Stimulated activated naive B cell treated with anti-CD40 and anti-IgM and Interleukin-4, amounts not matched to agents 10 μg/mL and 1 μg/mL and 100 μg/mL, for 72 hours (primary cell): ENCODE measurements at places on chromosomes 11 and 22.

DNA sequence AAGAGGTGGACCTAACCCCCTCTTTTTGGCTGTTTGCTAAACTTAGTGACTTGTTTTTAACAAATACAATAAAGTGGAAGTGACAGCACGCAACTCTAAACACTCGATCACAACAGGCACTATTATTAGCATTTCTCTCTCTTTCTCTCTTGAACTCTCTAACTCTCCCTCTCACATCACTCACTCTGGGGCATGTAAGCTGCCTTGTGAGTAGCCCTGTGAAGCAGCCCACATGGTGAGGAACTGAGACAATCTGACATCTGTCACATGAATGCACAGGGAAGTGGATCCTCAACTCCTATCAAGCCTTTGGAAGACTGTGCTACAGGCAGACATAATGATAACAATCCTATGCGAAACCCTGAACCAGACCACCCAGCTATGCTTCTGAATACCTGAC is 609.0 kb upstream of the CNTN5 start:
- no peak for DNase-seq

DNA sequence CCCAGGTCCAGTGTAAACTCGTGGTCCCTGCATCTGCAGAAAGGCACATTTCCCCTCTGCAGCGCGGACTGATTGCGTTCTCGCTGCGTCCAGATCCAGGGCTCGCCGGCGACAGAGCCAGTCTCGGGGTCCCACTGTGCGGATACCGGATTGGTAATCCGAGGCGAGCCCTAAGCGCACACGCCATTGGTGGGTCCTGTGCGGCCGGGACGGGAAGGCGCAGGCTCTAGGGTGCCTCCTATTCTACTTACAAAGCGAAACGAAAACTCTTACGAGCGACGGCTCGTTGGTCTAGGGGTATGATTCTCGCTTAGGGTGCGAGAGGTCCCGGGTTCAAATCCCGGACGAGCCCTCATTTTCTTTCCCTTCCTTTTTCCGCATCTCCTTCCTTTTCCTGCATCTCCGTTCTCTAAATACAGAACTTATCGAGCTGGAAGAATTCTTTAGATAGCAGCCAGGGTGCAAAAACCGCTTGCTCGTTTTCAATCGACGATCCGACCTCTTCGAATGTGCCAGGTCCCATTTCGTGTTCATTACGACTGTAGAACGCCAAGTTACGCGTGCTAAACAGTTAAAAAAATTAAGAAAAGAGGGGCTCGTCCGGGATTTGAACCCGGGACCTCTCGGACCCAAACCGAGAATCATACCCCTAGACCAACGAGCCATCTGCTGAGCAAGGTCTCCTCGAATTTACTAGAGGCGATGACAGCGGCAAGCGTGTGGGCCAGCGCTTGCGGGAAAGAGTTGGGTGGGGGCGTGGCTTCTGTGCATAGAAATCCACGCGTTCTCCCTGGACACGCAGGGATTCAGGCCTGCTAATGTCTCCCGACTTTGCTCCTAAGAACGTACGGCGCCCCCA is 29.2 kb upstream of the WNT11 start:
- DNase-seq = peak; percentile 83

GRCh38 chr11:24070435-24070834 is 426.4 kb upstream of the LUZP2 start:
- DNase-seq = no peak

GRCh38 chr22:29031227-29032011 is 30.2 kb downstream of the C22orf31 start:
- no peak for DNase-seq

- no peak for DNase-seq
These were observed 60.4 kb downstream of the BUD13 start for GRCh38 chr11:116712428-116712827.

DNA sequence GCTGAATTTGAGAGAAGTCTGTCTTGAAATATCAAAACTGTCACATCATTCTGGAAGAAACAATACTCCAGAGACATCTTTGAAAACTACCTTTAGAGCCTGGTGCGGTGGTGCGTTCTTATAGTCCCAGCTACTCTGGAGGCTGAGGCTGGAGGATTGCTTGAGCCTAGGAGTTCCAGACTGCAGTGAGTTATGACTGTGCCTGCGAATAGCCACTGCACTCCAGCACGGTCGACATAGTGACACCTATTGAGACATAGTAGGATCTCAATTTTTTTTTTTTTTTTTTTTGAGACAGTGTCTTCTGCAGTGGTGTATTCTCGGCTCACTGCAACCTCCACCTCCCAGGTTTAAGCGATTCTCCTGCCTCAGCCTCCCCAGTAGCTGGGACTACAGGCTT is 11.5 kb upstream of the AIFM3 start:
- no peak for DNase-seq

GRCh38 chr11:45655347-45655756 is 10.1 kb downstream of the CHST1 start:
- DNase-seq = peak; percentile 36

DNA sequence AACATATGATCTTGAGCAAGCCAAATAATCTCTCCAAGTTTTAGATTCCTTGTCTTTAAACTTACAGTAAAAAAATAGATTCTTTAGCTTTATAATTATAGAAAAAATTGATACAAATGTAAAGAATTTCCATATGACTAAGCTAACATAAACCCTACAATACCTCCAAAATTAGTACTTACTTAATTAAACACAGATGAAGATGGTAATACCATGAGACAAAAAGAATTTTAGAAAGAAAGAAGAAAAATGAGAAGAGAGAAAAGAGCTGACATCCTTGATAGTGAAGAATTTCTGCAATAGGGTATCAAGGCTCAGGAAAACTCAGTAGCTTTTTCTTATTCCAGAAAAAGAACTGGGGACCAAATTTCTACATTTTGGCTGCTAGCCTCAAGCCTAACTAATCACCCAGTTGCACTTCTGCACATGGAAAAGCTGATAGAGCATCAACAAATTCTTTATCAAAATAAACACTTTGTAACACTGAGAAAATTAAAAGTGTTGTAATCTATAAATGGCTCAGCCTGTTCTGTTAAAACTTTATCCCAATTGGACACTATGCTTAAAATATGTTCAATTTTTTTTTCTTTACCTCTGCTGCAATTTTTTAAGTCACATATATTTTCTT is 24.7 kb upstream of the SOX6 start:
- DNase-seq = no peak

DNA sequence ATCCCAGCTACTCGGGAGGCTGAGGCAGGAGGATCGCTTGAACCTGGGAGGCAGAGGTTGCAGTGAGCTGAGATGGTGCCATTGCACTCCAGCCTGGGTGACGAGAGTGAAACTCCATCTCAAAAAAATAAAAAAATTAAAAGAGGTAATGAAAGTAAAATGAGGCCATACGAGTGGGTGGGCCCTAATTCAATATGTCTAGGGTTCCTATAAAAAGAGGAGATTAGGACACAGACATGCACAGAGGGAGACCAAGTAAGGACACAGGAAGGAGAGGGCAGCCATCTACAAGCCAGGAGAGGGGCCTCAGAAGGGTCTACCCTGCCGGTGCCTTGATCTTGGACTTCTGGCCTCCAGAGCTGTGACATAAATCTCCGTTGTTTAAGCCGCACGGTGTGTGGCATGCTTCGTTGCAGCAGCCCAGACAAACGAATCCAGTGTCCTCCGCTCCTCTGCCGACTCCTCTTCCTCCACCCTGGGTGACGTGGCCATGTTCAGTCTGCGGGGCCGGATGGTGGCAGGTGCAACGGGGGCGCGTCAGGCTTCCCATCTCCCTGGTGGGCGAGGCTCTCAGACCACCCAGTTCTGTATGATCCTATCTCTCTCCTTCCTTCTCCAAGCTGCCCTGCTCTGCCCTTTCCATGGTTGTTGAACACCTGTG is 51.6 kb upstream of the PARVG start:
- no peak for DNase-seq

DNA sequence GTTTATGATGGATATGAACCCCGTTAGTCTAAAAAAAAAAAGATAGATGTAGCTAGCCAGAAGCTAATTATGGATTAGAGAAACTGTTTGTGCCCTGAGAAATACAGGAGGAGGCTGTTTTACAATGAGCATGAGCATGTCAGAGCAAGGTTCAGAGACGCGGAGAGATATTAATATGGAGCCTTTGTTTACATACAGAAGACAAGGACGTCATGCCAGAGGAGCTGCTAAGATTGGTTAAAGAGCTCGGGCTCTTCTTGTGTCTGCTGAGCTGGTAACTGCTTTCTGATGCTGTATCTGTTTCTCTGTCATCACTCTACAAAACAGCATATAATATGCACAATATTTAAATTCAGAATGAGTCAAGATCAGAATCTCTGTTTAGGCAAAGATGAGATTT is 24.9 kb upstream of the CCDC89 start:
- no peak for DNase-seq

GRCh38 chr22:19807914-19808872 is 46.5 kb downstream of the GNB1L start:
- no peak for DNase-seq

- DNase-seq = peak; percentile 80
These were observed at the start of gene SLC37A2 for GRCh38 chr11:125062931-125063428. Gene SLC37A2 (plus strand): TSS chr11:125063305. CDS start chr11:125063368, 63 bp downstream.

GRCh38 chr11:33687733-33688479 is 12.7 kb downstream of the C11orf91 start:
- DNase-seq = peak; percentile 8
